ENCODE measurements at places on chromosomes 1 and 21.
A peak's percentile ranks its signal among the peaks of the same experiment; 100 is the strongest.

DNA sequence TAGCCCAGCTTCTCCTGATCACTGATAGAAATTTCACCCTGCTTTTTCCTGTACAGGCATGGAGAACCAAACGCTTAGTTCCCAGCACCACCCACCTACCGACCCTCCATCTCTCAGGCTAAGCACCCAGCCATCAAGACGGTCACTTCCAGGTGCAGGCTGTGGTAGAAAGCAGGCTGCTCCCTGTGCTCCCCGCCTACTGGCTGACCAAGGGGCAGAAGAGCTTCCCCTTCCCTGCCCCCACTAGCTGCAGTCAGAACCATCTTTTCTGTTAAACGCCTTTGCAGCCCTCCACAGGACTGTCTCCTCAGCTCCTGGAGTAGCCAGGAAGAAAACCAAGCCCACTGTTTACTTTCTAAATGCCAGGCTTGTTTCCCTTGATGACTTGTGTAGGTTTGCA lies 23.0 kb downstream of the SPATA46 start:
- DNase-seq, result no peak

GRCh38 chr1:205629751-205630150 lies 2.1 kb downstream of the ELK4 start:
- DNase-seq, result peak; percentile 32

DNA sequence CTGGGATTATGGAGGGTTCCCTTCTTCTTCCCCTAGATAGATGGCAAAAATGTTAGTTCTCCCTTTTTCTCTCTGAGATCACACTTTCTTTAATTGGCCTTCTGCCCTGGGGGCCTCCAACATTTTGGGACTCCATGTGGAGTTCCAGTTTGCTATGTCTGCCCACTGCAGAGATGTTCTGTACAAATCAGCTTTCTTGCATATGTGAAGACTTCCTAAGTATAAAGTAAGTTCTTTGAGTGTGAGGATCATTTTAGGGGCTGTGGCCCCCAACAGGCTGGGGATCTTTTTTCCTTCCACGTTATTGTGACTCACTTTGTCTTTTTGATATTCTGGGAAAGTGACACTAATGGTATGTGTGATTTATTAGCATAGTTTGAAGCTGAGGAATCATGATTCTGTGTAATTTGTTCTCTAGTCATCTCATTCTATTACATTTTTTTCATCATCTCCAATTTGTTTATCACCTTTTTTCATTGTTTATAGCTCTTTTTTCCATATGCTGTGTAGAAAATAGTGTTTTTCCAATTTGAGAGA lies 48.2 kb downstream of the HHAT start:
- no peak for DNase-seq

DNA sequence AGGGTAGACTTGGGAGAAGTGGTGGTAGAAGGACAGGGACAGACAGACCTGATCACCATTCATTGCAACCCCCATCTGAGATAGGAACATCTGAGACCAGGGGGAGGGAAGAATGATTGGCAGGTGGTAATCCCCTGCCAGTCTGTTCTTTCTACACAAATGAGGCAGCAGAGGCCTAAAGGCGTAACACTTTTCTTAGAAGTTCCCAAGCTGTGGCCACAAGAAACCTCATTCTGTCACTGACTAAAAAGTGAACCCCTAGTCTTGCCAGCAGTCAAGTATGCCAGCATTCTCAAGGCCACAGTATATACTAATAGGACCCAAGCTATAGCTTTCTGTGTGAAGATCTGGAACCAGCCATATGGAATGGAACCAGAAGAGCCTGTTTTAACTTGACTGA lies 638.0 kb downstream of the KCNT2 start:
- no peak for DNase-seq

DNA sequence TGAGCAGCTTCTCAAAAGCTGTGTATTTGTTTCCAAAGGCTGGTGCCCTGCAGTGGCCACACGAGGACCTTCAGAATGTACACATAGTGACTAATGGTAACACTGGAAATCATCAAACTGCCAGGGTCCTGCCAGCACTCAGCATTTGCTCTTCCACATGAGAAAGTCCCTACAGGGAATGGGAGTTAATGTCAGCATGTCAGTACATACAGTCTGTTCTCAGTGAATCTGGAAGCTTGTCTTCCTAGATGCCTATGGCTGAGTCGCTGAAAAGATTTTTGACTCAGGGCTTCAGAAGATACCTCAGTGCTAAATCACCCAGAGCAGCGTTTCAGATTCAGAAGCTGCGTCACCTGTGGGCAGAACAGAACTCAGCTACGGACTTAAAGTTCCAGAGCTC lies 108.2 kb downstream of the CDC7 start:
- DNase-seq, result peak; percentile 84

DNA sequence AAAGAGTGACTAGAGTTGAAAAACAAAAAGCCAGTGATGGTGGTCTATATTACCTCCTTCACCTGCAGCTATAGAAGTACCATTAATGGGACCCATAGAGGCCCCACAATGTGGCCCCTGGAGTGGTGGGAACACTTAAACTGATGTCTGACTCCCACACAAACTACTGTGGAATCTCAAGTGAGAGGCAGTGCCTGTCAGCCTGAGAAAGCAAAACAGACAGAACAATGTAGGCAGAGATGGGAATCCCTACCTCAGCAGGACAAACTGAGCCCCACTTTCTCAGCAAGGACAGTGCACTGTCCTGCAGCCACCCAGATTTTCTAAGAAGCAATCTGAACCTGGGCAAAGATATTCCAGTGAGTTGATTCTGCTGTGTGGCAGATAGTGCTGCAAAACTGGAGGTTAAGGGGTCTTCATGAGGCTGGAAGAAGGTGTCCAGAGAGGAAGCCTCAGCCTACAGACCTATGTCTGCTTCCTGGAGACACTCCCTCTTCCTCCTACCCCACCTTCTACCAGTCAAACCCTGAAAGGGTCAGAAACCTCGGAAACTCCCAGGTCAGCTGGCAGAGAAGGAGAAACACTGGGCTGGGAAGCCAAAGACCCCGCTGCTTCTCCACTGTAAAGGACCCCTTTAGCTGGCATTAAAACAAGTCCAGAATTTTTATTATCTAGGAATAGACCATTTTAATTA lies 228.7 kb downstream of the C1orf94 start:
- no peak for DNase-seq
